GM18507 (cell line): ENCODE measurements at places on chromosomes 7 and 10.

DNA sequence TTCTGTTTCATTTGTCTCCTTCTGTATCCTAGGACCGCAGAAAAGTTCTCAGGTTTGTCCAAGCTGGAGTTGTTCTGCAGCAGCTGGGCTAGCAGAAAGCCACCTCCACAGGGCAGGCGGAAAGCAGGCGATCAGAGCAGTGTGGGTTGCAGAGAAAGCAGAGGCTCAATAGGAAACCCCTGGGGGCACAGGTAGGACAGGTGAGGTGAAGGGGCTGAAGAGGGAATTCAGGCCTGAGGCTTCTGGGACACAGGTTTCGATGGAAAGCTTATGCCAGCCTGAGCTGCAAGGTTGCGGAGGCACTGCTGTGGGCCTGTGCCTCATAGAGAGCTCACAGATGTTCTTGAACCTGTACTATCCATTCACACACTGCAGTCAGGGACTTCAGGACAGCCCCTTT is 194.9 kb upstream of the TPK1 start:
- DNase-seq, result no peak

GRCh38 chr10:99345350-99345749 is 16.2 kb downstream of the CNNM1 start:
- DNase-seq, result no peak

- DNase-seq, result no peak
Observed at GRCh38 chr10:118028619-118029018, 18.1 kb downstream of the RAB11FIP2 start.

GRCh38 chr7:106664343-106664742 is 3.4 kb upstream of the CCDC71L start:
- no peak for DNase-seq

GRCh38 chr10:82392533-82392932 is 517.5 kb downstream of the NRG3 start:
- no peak for DNase-seq
